Esophagus mucosa (tissue), 1 donor: ENCODE measurements at places on chromosomes 2 and 18. TPM values are rescaled to one million over a fixed set of nuclear protein-coding genes. Genes with fewer than 3 reads are reported as not detected.

Gene VWA3B
- total RNA-seq = 0.40 TPM

Gene AQP4
- 0.08 TPM for total RNA-seq

Gene TNFRSF11A
- total RNA-seq = 5.7 TPM

Gene COPS9
- 132 TPM for total RNA-seq

Gene KCNG2
- 0.20 TPM for total RNA-seq

Gene DNAJC27
- total RNA-seq = 2.2 TPM

Gene SLC16A14
- total RNA-seq = 3.8 TPM
